ENCODE measurements at places on chromosomes 3 and 15. TPM values are rescaled to one million over a fixed set of nuclear protein-coding genes. Genes with fewer than 3 reads are reported as not detected.

MOBP gene
- not detected for total RNA-seq

HTR3E gene
- total RNA-seq, result not detected

C15orf62 gene
- total RNA-seq, result 1.7 TPM

SKOR1 gene
- under 0.01 TPM for total RNA-seq

SLC24A1 gene
- total RNA-seq, result 8.0 TPM

FOXB1 gene
- not detected for total RNA-seq

OR5K2 gene
- not detected for total RNA-seq

RAB8B gene
- total RNA-seq, result 27.3 TPM

Data from nasal cavity respiratory epithelium epithelial cell of viscerocranial mucosa (primary cell).